ENCODE measurements at places on chromosomes 13 and 19. TPM values are rescaled to one million over a fixed set of nuclear protein-coding genes. Genes with fewer than 3 reads are reported as not detected.

- no peak for DNase-seq
- no peaks in the 10 kb centered on the region for H3K4me1 ChIP-seq
- no peaks in the 10 kb centered on the region for H3K36me3 ChIP-seq
- no peak overlapping the region for H3K27ac ChIP-seq
- H3K4me3 ChIP-seq, result no peak overlapping the region
These were observed 71.7 kb upstream of the VSTM2B start for GRCh38 chr19:29454109-29454508.

DNA sequence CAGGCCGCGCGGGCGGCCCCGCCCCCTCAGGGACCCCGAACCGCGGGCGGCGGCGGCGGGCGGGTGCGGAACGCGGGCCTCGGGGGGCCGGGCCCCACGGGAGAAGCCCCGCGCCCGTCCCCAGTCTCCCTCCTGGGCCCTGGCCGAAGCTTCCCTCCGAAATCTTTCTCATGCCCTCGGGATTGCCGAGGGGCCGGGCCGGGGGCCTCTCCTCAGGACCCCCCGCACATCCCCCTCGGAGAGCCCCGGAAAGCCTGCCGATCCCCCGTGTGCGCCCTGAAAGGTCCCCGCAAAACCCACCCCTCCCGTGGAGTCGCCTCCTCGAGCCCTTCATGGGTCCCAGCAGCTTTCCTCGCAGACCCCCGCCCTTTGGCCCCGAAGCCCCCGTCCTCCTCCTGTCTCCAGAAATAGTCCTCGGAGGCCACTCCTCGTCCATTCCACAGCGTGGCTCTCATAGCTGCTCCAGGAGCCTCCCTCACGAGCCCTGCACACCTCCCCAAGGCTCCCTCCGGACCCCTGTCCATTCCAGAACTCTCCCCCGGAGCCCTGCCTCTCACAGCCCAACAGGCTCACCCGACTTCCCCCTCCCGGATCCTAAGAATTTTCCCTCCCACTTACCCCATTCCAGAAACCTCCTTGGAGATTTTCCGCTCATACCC, 555 bp downstream of the SAMD4B start:
- DNase-seq, result no peak
- H3K4me1 ChIP-seq, result peaks cover 73% of the 10 kb centered on the region
- no peaks in the 10 kb centered on the region for H3K27me3 ChIP-seq
- H3K4me3 ChIP-seq, result peak overlapping the region; percentile 83
- peaks cover 27% of the 10 kb centered on the region for H3K36me3 ChIP-seq

- H3K4me1 ChIP-seq, result no peaks in the 10 kb centered on the region
- DNase-seq, result no peak
- no peak overlapping the region for H3K4me3 ChIP-seq
- no peak overlapping the region for H3K27ac ChIP-seq
These were observed 8.1 kb downstream of the MCF2L start for GRCh38 chr13:112977091-112977490.

DNA sequence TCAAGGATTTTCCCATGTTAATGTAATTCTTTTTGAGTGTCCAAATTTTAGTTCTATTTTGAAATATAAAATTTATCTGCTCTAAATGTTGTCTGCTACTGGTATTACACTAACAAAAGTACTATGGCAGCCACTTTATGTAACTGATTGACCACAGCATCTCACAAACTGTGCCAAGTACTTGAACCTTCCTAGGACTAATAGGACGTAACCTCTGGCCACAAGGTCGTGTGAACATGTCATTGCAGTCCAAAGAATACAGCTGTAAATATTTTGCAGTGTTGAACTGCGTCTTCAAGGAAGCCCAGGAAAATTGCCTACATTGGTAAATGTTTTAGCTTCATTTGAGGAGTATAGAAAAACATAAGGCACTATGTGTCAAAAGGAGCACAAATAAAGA, 1.9 kb downstream of the KCTD4 start:
- no peak for DNase-seq
- H3K4me1 ChIP-seq, result peaks cover 22% of the 10 kb centered on the region
- no peak overlapping the region for H3K4me3 ChIP-seq
- no peaks in the 10 kb centered on the region for H3K27me3 ChIP-seq

DNA sequence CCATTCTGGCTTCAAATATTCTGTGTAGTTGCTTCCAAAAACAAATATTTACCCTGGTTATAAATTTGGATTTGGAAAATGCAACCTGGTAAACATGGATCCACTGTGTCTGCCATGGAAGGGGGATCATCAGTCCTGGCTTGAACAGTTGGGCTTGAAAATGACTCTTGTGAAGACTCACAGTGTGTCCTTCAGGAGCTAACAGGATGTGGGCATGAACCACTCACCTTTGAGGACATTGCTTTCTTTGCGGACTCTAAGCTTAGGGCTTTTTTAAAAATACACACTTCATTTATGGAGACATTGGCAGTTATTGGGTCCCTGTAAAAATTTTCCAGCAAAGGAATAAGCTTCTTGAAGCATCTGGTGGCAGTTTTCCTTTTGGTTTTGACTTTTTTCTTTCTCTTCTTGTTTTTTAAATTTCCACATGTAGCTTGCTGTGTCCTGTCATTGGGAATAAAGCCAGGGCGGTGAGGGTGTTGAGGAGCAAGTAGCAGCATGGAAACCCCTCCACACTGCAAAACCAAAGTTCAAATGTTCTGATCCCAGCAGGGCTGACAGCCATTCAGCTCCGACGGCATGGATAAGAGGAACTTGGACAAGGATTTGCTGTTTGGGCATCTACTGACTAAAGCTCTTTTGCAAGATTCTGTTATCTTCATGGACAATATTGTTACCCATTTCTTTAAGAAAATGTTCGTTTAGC, 39.5 kb upstream of the SERP2 start:
- no peak for DNase-seq
- no peak overlapping the region for H3K4me3 ChIP-seq
- H3K36me3 ChIP-seq, result no peaks in the 10 kb centered on the region

DNA sequence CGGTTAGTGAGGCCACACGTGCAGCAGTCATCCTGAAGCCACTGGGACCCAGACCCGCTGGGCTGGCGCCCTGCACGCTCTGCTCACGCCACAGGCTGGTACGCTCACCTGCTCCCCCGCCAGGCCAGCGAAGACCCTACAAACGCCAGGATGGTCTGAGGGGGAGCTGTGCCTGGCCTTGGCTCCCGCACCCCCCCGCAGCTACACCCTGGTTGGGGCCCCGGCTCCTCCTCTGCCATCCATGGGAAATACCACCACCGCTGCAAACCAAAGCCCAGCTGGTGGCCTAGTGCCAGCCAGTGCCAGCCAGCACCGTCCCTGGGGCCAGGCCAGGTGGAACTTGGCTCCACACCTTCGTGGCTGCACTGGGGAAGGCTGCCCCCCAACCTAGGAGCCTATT, 23.3 kb upstream of the CACTIN start:
- H3K27me3 ChIP-seq, result no peaks in the 10 kb centered on the region
- peaks cover 3% of the 10 kb centered on the region for H3K36me3 ChIP-seq
- no peak overlapping the region for H3K27ac ChIP-seq
- no peak overlapping the region for H3K4me3 ChIP-seq
- DNase-seq, result no peak
- H3K4me1 ChIP-seq, result no peaks in the 10 kb centered on the region

DNA sequence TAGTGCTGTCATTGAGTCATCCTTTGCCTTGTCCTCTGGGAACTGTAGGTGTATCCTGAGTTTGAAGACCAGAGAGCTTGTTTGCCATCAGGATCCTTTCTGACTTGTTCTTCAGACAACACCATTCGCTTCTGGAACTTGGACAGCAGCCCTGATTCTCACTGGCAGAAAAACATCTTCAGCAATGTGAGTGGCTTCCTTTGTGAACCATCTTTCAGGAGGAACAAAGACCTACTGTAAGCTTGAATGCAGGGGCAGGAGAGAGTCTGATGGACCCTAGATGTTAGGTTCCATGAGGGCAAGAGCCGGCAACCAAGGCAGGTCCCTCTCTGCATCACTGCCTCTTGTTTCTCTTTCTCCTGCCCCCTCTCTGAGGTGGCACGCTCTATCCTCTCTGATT, 26.7 kb downstream of the WDR62 start:
- peaks cover 27% of the 10 kb centered on the region for H3K36me3 ChIP-seq
- no peaks in the 10 kb centered on the region for H3K27me3 ChIP-seq
- no peak for DNase-seq
- H3K4me1 ChIP-seq, result no peaks in the 10 kb centered on the region
- no peak overlapping the region for H3K4me3 ChIP-seq

DNA sequence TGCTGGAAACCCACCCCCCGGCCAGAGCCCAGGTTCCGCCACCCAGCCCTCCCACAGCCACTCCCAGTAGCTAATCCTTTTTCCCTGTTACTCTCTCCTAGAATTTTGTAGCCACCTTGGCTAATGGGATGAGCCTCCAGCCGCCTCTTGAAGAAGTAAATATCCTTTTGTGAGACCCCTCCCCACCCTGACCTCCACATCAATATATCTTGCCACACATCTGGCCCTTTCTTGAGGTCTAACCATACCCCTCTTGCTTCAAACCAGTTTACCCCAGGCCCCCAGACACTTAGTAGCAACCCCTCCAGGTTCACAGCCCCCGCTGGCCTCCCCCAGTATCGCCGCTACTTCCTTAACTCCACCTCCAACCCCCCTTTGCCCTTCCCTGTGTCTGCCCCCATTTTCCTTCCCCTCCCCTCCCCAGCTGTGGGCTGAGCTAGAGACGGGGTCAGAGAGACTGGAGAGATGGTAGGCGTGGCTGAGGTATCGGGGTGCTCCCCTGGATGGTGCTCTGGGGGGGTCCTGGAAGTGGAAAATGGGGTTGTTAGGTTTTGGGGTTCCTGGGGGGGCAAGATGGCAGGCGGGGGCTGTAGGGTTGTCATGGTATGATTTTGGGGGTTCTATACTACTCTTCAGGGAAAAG, 2.8 kb downstream of the PRMT1 start:
- peaks cover 27% of the 10 kb centered on the region for H3K36me3 ChIP-seq
- peak overlapping the region; percentile 63 for H3K4me3 ChIP-seq
- no peaks in the 10 kb centered on the region for H3K27me3 ChIP-seq
- peak overlapping the region; percentile 29 for H3K27ac ChIP-seq
- DNase-seq, result no peak

- H3K27ac ChIP-seq, result no peak overlapping the region
- peaks cover under 1% of the 10 kb centered on the region for H3K27me3 ChIP-seq
- DNase-seq, result no peak
- no peaks in the 10 kb centered on the region for H3K4me1 ChIP-seq
- H3K4me3 ChIP-seq, result no peak overlapping the region
These were observed 10.4 kb downstream of the FCER2 start for GRCh38 chr19:7691497-7691896.

The S1PR4 gene
- total RNA-seq, result 45.3 TPM

The STOML3 gene
- total RNA-seq, result not detected

The STARD13 gene
- total RNA-seq, result 6.9 TPM

The TMPRSS9 gene
- not detected for total RNA-seq
